Activated CD4-positive, alpha-beta T cell treated with anti-CD3 and anti-CD28 coated beads for 36 hours (primary cell): ENCODE measurements at places on chromosomes 1 and 21.

DNA sequence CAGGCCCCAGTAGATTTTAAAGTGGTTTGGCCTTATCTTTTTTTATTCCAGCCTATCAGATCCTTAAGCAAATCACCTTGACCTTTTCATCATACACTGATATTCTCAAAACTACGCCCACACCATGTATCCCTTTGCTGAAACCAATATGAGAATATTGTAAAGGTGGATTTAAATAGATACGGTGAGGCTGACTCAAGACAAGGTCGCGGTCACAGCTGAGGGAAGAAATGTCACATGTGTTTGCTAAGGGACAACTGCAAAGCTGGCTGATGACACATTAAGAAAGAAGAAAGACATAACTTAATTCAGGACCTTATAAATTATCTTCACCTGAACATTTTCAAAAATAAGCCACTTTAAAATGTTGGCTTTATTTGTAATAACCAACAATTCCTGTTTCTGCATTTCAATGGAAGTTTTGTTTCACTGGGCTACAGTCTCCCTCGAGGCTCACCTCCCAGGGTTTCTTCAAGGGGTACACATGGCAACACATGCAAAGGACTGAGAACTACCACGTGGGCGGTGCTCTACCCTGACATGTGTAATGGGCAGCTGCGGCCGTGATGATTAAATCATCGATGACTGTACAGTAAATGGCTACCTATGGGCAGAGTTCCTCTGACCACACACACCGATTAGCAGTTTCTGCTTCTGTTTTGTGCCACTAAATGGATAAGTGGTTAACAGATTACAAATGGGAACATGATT, 189.5 kb downstream of the SIPA1L2 start:
- DNase-seq, result peak; percentile 43

DNA sequence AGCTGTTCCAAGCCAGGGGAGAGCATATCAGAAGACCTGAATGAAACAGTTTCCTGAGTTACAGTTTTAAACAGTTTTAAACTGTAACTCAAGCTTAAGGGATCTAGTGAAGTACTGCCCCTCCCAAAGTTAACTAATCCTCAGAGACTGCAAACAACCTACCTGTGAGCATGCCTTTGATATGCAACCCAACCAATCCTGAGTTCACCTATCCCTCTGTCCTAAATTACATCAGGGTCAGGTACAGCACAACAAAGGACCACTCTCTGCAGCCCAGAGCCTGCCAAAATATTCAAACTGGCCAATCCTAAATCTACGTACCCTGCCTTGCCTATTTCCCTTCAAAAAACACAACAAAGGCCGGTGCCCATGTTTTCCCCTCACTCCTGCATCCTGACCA, 32.8 kb upstream of the RAVER2 start:
- DNase-seq, result no peak

- no peak for DNase-seq
Measured at GRCh38 chr1:214044438-214045214, 56.9 kb downstream of the PROX1 start.

- DNase-seq, result no peak
Measured at GRCh38 chr1:45922374-45922773, 119.0 kb downstream of the MAST2 start.

DNA sequence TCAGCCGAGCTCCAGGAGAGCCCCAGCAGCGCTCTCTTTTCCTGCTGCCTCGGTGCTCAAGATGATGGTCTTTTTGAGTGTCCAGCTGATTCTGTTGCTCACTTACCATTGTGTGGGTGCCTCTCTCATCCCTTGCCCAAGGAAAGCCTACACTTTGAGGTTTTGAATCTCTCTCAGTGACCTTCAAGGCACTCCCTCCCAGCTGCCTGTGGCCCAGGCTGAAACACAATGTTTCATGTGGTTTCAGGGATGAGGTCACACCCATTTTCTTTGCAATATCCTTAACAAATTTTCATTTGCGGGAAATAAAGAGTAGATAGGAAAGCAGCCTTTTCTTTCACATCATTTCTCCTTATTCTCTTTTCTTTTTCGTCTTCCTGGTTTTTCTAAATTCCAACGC, 12.6 kb upstream of the MRPS14 start:
- DNase-seq, result no peak

DNA sequence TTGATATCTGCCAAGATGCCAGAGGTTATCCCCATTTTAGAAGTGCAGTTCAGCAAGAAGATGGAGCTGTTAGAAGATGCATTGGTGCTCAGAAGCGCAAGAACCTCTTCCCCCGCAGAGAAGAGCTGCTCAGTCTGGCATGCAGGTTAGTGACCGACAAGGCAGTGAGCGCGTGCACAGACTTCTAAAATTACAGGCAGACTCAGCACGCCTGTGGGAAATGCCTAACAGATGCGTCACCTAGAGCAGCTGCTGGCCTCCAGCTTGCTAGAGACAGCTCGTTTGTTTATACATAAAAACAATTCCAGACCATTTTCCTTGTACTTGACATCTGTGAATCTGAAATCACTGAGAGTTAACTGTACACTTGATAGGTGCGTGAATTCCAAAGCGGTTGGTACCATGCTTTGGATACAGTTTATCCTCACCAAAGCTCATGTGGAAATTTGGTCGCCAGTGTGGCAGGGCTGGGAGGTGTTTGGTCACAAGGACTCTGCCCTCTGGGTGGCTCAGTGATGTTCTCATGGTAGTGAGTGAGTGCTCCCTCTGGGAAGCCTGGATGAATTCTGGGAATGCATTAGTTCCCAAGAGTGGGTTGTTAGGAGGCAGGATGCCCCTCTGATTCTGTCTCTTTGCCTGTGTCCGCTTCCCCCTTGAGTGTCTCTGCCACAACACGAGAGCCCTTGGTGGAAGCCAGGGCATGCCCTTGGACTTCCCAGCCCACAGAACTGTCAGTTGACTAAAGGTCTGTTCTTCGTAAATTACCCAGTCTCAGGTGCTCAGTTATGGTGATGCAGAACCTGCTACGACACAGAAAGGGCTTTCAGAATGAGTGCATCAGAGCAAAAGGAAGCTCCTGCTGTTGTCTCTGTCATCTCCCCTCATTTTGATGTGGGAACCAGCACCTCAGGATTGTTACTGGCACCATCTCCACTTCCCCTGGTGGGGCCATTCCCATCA, 24.4 kb downstream of the SNAP47 start:
- peak; percentile 42 for DNase-seq
